Stromal cell of bone marrow (primary cell): ENCODE measurements at places on chromosomes 7 and 10.
A peak's percentile ranks its signal among the peaks of the same experiment; 100 is the strongest.

GRCh38 chr7:26345202-26345601, 53.5 kb downstream of the SNX10 start:
- DNase-seq: no peak

DNA sequence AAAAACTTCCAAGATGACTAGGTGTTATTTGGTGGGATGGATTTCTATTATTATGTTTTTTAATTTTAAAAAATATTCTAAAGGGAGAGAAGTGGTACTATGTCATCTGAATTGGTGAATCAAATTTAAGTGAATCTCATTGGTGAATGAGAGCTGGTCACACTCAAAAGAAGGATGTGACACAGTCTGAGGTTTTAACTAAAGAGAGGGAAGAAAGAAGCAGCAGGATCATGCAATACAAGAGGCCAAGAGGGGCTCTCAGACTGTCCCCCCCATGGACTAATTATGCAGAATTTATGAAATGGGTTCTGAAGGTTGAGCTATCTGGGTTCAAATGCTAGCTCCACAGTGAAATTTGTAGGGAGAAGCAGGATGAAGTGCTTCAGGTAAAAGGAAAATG, 16.2 kb downstream of the MACC1 start:
- no peak for DNase-seq

GRCh38 chr10:49068672-49069217, 46.6 kb downstream of the VSTM4 start:
- DNase-seq: no peak

DNA sequence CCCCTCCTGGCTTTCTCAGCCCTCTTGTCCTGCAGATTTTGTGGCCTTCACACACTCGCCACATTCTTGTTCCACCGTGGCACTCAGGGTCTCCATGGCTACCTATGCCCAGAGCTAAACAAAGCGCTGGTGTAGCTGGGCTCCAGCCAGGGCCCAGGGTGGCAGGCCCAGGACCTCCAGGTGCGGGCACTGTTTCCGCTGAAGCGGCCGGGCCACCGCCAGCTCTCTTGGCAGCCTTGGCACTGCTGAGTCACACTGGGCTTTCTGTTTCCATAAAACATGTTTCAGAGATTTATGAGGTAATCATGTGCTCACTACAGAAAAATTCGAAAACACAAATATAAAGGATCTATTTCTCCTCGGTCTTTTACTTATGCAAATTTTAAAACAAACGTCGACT, 51.3 kb downstream of the AOC1 start:
- peak; percentile 27 for DNase-seq

GRCh38 chr7:47707583-47707982, 125.7 kb upstream of the TNS3 start:
- no peak for DNase-seq

DNA sequence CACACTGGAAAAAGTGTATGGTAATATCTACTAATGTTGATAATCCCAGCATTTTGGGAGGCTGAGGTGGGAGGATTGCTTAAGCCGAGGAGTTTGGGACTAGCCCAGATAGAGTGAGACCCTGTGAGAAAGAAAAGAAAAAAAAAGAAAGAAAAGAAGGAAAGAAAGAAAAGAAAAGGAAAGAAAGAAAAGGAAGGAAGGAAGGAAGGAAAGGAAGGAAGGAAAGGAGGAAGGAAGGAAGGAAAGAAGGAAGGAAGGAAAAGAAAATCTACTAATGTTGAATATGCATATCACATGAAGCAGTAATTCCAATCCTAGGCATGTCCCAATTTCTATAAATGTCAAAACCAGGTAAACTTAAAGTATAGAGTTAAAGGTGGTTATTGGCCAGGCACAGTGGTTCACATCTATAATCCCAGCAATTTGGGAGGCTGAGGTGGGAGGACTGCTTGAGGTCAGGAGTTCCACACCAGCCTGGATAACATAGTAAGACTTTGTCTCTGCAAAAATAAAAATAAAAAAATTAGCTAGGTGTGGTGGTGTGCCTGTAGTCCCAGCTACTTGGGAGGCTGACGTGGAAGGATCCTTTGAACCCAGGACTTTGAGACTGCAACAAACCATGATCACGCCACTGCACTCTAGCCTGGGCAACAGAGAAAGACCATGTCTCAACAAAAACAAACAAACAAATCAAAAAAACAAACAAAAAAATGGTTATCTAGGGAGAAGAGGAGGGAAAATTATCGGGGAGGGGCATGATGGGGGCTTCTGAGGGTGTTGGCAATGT, 5.2 kb upstream of the KAZALD1 start:
- no peak for DNase-seq

- no peak for DNase-seq
Observed at GRCh38 chr10:78660446-78661106, 408.2 kb upstream of the ZMIZ1 start.

DNA sequence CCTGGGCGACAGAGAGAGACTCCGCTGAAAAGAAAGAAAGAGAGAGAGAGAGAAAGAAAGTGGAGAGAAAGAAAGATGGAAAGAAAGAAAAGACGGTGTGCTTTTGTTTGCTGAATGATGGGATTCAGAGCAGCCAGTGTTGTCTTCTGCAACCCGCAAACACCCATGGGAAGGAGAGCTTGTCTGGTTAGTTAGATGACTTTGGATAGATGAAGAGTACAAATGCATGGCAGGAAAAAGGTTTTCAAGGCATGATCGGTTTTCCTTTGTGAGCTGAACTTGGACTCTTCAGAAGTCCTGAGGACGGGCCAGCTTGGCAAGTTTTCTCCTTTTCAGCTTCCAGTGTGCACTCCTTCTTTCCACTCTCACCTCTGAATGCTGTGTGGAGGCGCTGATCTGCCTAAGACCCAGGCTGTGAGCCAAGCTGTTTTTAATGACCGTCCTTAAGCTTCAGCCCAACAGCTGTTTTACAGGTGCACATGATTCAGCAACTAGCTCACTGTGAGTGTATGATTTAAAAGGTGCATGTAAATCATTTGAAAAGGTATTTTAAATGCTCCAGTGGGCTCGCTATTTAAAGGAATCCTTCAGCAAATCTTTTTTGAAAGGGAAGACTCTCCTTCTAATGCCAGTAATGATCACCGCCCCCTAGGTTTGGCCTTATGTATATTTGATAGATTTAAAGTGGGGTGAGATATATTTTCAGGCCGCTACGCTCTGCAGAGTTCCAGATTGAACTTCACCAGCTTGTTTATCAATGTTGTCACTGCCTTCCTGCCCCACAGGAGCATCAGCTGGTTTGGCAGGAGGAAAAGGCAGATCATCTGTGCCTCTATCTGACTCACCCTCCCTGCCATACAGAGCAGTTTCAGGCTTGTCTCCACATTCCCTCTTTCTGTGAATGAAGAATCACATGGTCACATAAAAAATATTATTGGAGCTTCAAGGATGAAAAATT, 115.0 kb downstream of the PLXDC2 start:
- DNase-seq: peak; percentile 54

- DNase-seq: no peak
Observed at GRCh38 chr10:85671530-85671929, 695.1 kb downstream of the GRID1 start.

GRCh38 chr7:100371561-100372171, 1.6 kb upstream of the PILRA start:
- no peak for DNase-seq

DNA sequence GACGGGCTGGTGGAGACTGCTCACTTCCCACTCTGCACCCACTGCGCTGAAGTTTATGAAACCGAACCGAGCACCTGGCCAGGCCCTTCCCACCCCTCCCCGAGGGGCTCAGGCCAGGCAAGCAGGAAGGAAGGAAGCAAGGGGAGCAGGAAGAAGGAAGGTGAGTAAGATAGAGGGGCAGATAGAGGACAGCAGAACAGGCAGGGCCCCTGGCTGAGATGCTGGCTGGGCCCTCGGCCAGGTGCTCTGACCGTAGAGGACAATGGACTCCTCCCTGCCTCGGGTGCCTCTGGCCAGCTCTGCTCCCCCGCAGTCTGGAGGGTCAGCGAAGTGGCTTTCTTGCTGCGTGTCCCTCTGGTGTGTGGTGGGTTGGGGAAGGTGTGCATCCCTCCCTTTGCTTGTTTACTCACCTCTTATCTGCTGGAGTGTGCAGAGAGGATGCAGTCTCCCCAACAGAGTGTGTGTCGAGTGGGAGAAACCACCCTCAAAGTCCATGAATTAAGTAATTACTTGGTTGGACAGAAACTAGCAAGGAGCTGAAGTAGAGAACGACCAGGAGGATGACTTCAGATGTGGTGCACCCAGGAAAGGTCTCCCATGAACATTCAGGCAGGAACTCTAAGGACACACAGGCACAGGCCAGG, 82.8 kb upstream of the PPP2R2D start:
- no peak for DNase-seq

- peak; percentile 53 for DNase-seq
Observed at GRCh38 chr10:101397140-101397539, 43.2 kb downstream of the BTRC start.

DNA sequence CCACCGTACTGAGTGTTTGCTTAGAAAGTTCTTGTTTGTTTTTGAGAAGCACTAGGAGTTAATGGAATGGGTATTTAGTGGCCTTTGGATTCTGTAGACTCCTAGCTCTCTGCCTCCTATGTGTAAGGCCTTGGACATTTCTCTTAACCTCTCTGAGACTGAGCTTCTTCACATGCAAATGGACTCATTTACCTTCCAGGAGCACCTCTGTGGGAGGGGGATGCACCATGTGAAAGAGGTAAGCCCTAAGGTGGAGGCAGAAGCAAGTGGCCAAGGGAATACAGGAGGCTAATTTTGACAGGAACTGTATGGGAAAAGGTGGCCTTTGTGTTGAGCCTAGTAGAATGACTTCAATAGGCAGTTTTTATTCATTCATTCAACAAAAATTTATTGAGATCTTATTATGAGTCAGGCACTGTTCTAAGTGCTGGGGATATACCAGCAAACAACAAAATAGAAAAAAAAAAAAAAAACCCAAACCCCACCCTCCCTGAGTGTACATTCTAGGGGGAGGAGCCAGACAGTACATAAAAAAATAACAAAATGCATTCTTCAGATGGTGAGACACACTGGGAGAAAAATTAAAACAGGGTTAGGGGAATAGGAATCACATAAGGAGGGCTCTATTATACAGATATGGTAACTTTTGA, 9.2 kb upstream of the EPHA1 start:
- DNase-seq: no peak

GRCh38 chr10:3852147-3852904, 67.3 kb upstream of the KLF6 start:
- DNase-seq: peak; percentile 96

- no peak for DNase-seq
Observed at GRCh38 chr10:99765672-99766301, 16.7 kb upstream of the ABCC2 start.

DNA sequence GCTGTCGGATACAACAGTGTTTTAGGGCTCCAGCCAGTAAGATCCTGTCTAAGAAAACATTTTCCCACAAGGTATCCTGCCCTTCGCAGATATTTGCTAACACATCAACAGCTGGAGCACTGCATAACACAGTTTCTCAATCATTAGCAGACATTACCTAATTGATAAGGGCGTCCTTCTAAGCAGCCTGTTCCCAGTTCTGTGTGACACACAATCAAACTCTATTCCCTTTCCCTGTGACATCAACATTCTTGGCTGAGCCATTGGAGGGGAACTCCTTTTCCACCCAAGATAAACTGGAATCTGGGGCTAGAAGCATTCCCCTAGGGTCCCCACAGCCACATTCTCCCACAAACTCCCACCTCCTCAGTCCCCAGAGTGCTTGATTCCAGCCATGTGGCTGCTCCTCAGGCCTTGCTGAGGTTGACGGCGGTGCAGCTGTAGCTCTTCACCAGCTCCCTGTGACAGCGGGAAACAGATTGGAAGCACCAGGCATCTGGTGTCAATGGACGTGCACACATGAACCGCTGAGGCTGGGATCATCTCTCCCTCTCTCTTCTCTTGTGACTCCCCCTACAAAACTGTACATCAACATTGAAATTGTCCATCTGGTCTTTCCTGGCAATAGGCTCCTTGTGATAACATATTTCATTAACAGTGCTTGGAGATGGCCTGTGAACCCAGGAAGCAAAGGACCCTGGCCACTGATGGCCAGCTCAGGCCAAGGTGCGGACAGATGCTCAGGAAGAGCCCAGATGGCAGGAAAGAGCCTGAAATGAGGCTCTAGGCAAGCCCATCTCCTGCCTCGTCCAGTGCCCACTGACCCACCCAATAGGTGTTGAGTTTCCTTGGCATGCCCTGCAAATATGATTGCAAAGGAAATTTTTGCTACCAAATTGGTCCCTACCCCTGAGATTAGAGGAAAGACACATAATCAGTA, 131.1 kb upstream of the TBX20 start:
- no peak for DNase-seq

- DNase-seq: peak; percentile 51
Observed at GRCh38 chr10:114103284-114103683, 59.6 kb downstream of the ADRB1 start.

DNA sequence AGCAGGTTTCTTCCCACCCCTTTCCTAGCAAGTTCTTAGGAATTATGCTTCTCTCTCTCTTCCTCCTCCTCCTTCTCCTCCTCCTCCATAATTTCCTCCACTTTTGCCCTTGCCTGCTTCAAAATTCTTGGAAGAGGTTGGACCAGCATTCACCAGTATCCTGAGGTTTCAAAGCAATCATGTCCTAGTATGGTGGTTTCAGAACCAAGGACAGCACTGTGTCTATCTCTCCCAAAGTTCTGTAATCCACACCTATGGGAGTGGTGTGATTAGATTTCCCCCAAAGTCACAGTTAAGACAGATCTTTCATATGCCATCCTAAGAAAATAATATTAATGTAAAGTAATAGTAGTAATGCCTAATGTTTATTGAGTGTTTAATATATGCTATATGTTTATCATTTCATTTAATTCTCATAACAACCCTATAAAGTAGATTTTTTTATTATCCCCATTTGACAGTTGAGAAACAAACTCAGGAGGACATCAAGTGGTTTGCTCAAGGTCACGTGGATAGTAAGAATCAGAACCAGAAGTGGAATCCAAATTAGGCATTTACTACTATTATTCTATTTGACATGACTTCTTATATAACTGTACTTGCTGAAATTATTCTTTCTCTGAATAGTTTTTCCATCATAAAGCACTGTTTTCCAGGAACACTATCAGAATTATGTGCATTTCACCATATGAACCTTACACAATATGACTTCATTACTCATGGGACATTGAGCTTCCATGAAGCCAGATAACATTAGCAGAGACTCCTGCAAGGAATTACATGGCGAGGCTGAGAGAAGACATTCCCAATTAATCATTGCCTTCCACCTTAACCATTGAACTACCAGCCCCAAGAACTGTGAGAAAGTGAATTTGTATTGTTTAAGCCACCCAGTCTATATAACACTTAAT, 91.4 kb downstream of the IPMK start:
- no peak for DNase-seq
